Left ventricle myocardium inferior (tissue), 1 donor: ENCODE measurements at places on chromosomes 11 and 22. TPM values are rescaled to one million over a fixed set of nuclear protein-coding genes. Genes with fewer than 3 reads are reported as not detected.

Gene MUC6
- total RNA-seq, result not detected

DNA sequence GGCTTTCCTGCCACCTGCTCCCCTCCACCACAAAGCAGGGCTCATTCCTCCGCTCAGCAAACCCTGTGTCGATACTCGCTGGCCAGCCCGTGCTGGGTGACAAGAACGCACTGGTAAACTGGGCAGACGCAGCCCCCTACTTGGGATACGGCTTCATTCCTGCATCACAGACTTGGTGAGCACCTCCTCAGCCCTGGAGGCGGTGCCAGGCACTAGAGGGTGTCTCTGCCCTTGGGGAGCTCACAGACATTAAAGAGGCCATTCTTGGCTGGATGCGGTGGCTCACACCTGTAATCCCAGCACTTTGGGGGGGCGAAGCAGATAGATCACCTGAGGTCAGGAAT lies 6.0 kb downstream of the ZDHHC24 start:
- H3K4me1 ChIP-seq, result peaks cover 16% of the 10 kb centered on the region
- H3K4me3 ChIP-seq, result no peak overlapping the region
- DNase-seq, result no peak
- no peak overlapping the region for H3K27ac ChIP-seq
- H3K36me3 ChIP-seq, result peaks cover 67% of the 10 kb centered on the region

Gene CCDC89
- 0.63 TPM for total RNA-seq

DNA sequence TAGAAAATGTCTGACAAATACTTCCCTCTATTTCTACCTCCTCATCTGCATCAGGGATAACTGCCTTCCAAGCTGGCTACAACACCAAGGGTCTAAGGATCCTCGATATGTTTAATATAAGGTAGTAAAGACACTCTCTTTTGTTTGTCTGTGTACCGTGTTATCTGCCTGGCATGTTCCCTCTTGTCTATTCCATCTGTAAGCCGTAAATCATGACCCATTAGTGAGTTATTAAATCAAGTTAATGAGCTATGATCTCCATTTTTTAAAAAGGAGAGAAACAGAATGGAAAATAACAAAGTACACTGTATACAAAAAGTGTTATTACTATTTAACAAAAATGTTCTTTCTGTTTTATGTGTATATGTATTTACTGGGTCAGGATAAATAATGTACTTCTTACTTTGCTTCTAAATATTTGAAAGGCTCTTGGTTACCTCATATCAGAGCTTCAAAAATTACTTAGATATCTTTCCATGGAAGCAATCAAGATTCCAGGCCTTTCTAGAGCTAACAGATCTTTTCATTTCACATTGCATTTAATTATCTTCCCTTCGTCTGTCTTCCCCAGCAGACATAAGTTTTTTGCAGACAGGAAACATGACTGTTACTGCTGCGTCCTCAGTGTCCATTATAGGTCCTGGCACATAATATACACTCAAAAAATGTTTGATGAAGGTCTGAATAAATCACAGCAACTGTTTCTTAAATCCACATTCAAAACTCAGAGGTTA lies 342.6 kb upstream of the CCDC90B start:
- no peaks in the 10 kb centered on the region for H3K36me3 ChIP-seq
- no peaks in the 10 kb centered on the region for H3K27me3 ChIP-seq
- no peaks in the 10 kb centered on the region for H3K4me1 ChIP-seq
- no peak for DNase-seq

GRCh38 chr11:126341760-126342161 lies 13.7 kb upstream of the ST3GAL4 start:
- peaks cover 39% of the 10 kb centered on the region for H3K36me3 ChIP-seq
- H3K4me1 ChIP-seq, result peaks cover 74% of the 10 kb centered on the region
- no peak overlapping the region for H3K4me3 ChIP-seq
- no peak for DNase-seq
- H3K27me3 ChIP-seq, result no peaks in the 10 kb centered on the region

Gene C11orf52
- total RNA-seq, result 1.2 TPM

Gene FAM180B
- total RNA-seq, result 0.22 TPM

GRCh38 chr11:78802058-78802761 lies 227.5 kb upstream of the NARS2 start:
- H3K36me3 ChIP-seq, result no peaks in the 10 kb centered on the region
- H3K4me1 ChIP-seq, result peaks cover 29% of the 10 kb centered on the region
- no peak overlapping the region for H3K4me3 ChIP-seq
- H3K27me3 ChIP-seq, result no peaks in the 10 kb centered on the region
- no peak for DNase-seq

- H3K4me1 ChIP-seq, result no peaks in the 10 kb centered on the region
These were observed 73.3 kb upstream of the ALX4 start for GRCh38 chr11:44383246-44383645.

DNA sequence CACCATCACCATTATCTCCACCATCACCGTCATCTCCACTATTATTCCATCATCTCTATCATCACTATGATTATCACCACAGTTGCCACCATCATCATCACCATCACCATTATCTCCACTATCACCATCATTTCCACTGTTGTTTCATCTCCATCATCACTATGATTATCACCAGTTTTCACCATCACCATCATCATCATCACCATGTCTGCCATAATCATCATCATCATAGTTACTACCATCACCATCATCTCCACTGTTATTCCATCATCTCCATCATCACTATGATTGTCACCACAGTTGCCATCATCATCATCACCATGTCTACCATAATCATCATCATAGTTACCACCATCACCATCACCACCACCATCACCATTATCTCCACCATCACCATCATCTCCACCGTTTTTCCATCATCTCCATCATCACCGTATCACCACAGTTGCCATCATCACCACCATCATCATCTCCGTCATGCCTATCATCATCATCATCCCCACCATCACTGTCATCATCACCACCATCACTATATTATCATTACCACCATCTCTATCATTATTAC lies 264.9 kb downstream of the BRD1 start:
- H3K4me1 ChIP-seq, result no peaks in the 10 kb centered on the region
- no peaks in the 10 kb centered on the region for H3K36me3 ChIP-seq
- no peak overlapping the region for H3K4me3 ChIP-seq
- no peak for DNase-seq
- no peak overlapping the region for H3K27ac ChIP-seq

DNA sequence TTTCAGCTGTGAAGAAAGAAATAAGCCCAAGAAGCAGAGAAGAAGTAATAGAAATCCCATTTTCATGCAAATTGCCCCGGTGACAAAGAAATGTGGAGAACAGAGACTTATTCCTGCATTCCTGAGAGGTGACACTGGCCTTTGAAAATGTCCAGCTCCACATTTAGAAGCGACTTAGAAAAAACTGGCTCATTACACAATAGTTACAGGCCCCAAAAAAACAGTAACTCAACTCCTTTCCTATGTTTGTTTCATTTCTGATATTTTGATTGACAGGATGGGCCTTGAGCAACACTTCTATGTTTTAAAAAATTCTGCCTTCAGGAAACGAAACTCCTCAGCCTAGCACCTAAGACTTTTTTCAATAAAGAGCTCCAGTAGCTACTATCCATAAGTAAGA lies 726.9 kb upstream of the TENM4 start:
- no peaks in the 10 kb centered on the region for H3K36me3 ChIP-seq
- DNase-seq, result no peak
- H3K4me3 ChIP-seq, result no peak overlapping the region
- no peak overlapping the region for H3K27ac ChIP-seq
- no peaks in the 10 kb centered on the region for H3K27me3 ChIP-seq

Gene MS4A14
- 1.1 TPM for total RNA-seq

DNA sequence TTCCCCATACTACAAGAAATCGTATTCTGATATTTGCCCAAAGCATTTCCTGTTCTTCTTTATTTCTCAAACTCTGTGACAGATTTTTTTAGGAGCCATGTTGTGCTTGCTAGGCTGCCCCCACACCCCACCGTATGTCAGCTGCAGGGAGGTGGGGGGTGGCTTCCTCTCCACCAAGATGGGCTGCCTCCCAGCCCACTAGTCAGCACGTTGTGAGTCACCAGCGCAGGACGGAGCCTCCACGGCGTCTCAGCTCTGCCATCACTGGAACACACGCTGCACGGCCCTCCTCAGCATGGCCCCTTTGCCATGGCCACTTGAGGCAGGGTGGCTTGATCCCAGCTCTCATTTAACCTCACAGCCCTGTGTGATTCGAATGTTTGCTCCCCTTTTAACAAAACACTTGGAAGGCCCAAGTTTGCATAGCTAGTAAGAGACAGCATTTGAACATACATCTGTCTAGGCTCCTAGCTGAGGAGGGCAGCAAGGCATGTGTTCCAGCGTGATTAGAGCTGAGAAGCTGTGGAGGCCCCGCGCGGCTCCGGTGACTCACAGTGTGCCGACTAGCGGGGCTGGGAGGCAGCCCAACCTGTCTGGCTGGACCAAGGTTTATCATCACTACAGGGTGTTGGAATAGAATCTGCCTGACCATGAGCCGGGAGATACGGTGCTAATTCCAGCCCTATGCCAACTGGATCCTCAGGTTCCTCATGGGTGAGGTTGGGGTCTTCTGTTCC lies 180.7 kb upstream of the NCAM1 start:
- peak overlapping the region; percentile 79 for H3K27ac ChIP-seq
- H3K4me3 ChIP-seq, result no peak overlapping the region
- no peaks in the 10 kb centered on the region for H3K36me3 ChIP-seq
- H3K4me1 ChIP-seq, result peaks cover 73% of the 10 kb centered on the region
- H3K27me3 ChIP-seq, result peaks cover 33% of the 10 kb centered on the region

DNA sequence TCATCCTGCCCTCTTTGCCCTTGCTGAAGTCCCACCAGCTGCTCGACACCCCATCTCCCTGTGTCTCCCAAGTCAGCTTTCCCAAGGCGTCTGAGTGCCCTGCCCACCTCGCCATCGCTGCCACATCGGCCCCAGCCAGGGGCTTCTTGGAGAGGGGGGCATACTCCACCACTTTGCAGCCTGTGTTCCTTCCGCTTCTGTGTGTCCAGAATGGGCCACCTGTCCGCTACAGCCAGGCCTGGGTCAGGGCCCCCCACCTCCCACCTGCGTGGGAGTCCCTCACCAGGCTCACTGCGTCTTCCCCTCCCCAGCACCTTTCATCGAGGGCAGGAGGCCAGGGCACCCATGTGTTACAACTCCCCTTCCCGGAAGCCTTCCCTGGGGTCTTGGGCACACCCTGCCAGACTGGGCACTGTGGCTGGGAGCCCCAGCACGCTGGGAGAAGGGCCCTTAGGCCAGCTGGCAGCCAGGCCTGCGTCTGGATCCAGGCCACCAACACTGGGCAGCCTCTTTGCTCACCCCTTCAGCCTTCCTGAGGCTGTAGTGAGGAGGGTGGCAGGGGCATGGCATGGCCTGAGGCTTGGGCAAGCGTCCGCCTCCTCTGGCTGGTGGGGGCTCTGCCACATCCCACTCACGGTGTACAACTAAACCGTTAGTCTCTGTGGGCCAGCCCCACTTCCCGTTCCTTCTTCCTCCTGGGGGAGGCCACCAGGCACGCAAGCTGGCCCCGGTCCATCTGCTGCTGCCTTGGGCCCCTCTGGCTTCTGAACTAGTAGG lies 13.4 kb downstream of the CPT1A start:
- peaks cover 4% of the 10 kb centered on the region for H3K36me3 ChIP-seq
- H3K27ac ChIP-seq, result peak overlapping the region; percentile 39
- H3K4me1 ChIP-seq, result peaks cover 68% of the 10 kb centered on the region
- H3K4me3 ChIP-seq, result no peak overlapping the region

DNA sequence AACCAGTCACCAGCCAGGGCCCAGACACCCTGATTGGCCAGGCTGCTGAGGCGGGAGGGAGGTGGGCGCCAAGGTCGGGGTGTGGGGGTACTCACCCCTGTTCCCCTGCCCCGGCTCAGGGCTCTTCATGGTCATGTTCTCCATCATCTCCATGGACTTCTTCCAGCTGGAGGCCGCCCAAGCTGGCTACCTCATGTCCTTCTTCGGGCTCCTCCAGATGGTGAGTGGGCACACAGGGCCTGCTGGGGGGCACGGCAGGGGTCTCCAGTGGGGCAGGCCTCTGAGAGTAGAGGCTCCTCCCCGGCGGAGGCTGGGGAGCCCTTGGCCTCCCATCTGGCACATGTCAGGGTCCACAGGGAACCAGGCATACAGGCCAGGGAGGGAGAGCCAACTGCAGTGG lies 10.0 kb downstream of the PHLDA2 start:
- DNase-seq, result no peak

- no peak overlapping the region for H3K4me3 ChIP-seq
- DNase-seq, result no peak
- H3K27me3 ChIP-seq, result no peaks in the 10 kb centered on the region
- H3K4me1 ChIP-seq, result peaks cover 31% of the 10 kb centered on the region
- peak overlapping the region; percentile 57 for H3K27ac ChIP-seq
These were observed 10.7 kb downstream of the DTX4 start for GRCh38 chr11:59182457-59183151.

Gene TMEM191B
- total RNA-seq, result 0.74 TPM

DNA sequence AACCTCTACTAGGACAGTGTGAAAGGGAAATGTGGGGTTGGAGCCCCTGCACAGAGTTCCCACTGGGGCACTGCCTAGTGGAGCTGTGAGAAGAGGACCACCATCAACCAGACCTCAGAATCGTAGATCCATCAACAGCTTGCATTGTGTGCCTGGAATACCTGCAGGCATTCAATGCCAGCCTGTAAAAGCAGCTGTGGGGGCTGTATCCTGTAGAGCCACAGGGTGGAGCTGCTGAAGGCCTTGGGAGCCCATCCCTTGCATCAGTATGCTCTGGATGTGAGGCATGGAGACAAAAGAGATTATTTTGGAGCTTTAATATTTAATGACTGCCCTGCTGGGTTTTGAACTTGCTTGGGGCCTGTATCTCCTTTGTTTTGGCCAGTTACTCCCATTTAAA lies 46.3 kb downstream of the PGR start:
- peaks cover 17% of the 10 kb centered on the region for H3K36me3 ChIP-seq
- no peak overlapping the region for H3K4me3 ChIP-seq
- H3K27me3 ChIP-seq, result no peaks in the 10 kb centered on the region
- H3K4me1 ChIP-seq, result no peaks in the 10 kb centered on the region

GRCh38 chr22:44566911-44567310 lies 68.9 kb upstream of the RTL6 start:
- H3K27ac ChIP-seq, result no peak overlapping the region
- H3K36me3 ChIP-seq, result no peaks in the 10 kb centered on the region
- H3K4me3 ChIP-seq, result no peak overlapping the region
- peaks cover 10% of the 10 kb centered on the region for H3K4me1 ChIP-seq
- DNase-seq, result no peak

- DNase-seq, result peak; percentile 38
- no peak within 1 kb of the TSS for H3K4me3 ChIP-seq
These were observed at the start of gene PRAME for GRCh38 chr22:22558972-22559603. PRAME (minus strand) TSS chr22:22559265; CDS start chr22:22556832, 2,433 bp downstream.

Gene OR51I2
- not detected for total RNA-seq

DNA sequence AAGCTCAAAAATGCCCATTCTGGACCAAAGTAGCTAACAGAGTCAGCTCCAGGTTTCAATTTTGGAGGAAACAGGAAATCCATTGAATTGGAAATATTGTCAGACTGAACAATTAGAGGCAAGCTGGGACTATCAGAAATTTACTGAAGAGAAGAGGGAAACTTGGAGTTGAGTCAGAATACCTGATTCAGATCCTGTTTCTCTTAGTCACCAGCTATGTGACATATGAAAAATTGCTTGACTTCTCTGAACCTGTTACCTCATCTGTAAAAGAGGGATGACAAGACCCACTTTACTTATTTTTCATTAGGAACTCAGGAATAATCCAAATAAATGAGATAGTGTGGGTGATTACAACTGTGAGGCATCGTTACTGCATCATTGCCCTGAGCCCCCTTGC lies 148.9 kb upstream of the CADM1 start:
- no peak for DNase-seq
- H3K36me3 ChIP-seq, result no peaks in the 10 kb centered on the region
- H3K27me3 ChIP-seq, result peaks cover 37% of the 10 kb centered on the region
- H3K27ac ChIP-seq, result no peak overlapping the region
